Posterior cingulate gyrus (tissue), 11 donors: ENCODE measurements at places on chromosomes 12 and 14.

GRCh38 chr12:84738481-84738972 is 174.1 kb downstream of the SLC6A15 start:
- no peak for DNase-seq

- no peak for DNase-seq
Measured at GRCh38 chr12:93805736-93806141, 128.6 kb downstream of the CRADD start.

DNA sequence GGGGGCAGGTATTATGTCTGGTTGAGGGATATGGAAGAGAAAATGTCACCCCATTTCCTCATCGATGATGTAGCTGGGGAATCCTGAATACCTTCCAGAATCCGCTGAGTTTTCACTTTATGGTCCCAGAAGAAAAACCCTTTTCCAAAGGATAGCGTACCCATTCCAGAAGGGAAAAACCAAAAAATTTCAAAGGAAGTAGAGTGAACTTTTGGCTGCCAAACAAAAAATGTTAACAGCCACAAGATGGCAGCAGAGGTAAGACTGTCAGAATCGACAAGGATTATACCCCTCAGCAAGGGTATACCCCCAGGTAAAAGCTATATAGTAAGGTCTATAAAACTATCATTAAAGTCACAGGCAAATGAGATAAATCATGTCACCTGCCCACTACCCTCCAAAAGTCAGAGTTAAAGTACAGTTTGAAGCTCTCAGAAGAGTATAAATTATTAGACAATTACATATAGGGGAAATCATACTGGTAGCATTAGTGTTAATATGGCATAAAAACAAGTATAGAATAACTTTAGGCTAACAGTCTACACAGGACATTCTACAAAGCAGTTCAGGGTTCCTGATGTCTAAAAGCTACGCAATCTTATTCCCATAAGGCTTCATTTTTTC is 18.0 kb downstream of the ACIN1 start:
- no peak for DNase-seq

DNA sequence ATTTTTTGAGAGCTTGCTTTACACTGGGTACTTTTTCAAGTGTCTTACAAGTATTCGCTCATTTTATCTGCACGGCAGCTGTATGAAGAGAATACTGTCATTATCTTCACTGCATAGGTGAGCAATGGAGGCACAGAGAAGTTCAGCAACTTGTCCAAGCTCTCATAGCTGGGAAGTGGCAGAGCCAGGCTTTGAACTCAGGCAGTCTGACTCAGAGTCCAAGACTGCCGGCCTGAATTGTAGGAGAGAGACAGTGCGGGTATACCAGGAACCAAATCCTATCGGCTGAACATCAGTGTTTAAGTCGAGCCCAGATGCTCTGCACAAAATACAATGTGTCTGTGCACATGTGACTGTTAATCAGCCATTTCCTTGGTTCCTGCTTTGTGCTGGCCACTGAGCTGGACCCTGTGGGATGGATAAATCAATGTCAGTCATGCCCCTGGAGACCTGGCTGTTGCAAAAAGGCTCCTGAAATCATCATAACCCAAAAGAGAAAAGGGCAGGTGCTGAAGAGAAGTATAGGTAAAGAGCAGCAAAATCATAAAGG is 474.6 kb downstream of the DPF3 start:
- DNase-seq: no peak

DNA sequence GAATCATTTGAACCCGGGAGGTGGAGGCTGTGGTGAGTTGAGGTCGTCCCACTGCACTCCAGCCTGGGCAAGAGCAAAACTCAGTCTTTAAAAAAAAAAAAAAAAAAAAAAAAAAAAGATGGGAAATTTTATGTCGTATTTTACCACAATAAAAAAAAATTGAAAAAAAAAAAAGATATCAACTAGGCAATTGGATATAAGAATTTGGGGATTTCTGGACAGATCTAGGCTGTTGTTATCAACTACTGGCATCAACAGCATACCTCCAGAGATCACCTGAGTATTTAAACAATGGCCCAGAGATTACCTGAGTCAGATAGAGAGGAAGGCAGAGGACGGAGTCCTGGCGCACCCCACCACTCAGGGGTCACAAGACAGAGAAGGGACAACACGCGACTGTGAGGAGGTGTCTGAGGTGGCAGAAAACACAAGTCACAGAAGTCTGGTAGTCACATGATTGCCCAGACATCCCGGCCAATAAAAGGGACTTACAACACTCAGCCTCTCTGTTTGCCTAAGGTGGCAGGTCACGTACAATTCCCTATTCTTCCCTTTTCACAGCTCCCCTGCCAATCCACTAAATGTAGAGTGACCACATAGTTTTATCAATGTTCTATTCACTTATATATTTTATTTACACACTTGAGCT is 1.8 kb downstream of the SPRING1 start:
- DNase-seq: no peak

DNA sequence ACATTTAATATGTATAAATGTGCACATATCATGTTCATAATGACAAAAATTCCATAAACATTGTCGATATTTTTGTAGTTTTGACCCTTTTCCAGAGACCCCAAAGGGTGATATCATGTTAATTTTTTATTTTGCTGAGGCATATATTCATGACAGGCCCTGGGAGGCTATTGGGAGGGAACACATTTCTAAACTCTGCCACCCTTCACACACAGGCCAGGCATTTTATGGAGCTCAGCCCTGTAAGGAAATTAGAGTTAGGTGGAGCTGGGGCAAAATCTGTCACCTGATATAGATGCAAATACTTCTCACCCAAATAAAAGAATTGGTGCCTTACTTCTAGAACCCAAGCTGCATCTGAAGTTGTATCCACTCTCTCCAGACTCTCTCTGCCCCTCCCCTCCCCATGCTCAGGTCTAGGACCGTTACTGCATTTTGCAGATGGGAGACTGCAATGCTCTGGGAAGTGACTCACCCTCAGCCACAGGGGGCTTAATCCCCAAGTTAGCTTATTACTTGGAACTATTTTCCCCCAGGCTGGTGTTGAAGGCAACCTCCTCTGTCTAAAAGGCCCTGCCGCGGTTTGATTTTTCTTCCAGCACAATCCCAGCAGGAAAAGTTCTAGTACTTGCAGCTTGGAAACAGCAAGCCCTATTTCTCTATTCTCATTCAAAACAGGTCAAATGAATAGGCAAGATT is 238.9 kb downstream of the EMP1 start:
- DNase-seq: no peak

GRCh38 chr14:95667249-95667693 is 19.0 kb upstream of the TCL1B start:
- DNase-seq: no peak

DNA sequence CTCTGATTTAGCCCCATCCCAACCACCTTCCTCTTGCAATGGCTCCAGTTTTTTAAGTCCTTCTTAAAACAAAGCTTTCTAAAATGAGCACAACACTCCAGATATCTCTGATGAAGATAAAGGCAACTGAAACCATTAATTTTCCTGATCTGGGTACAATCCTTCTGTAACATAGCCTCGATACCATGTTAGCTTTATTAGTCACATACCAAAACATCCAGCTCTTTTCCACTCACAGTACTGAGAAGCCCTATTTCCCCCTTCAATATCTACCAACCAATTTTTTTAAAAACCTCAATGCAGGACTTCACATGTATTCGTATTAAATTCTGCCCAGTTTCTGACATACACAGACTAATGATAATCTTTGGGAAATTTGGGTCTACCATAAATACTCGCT is 105.9 kb downstream of the MED13L start:
- no peak for DNase-seq

- DNase-seq: no peak
Measured at GRCh38 chr12:96500693-96501092, 11.3 kb downstream of the CFAP54 start.
